ENCODE measurements at places on chromosomes 13 and 19.

- no peak for DNase-seq
Measured at GRCh38 chr13:49622174-49622946, 5.9 kb upstream of the ARL11 start.

DNA sequence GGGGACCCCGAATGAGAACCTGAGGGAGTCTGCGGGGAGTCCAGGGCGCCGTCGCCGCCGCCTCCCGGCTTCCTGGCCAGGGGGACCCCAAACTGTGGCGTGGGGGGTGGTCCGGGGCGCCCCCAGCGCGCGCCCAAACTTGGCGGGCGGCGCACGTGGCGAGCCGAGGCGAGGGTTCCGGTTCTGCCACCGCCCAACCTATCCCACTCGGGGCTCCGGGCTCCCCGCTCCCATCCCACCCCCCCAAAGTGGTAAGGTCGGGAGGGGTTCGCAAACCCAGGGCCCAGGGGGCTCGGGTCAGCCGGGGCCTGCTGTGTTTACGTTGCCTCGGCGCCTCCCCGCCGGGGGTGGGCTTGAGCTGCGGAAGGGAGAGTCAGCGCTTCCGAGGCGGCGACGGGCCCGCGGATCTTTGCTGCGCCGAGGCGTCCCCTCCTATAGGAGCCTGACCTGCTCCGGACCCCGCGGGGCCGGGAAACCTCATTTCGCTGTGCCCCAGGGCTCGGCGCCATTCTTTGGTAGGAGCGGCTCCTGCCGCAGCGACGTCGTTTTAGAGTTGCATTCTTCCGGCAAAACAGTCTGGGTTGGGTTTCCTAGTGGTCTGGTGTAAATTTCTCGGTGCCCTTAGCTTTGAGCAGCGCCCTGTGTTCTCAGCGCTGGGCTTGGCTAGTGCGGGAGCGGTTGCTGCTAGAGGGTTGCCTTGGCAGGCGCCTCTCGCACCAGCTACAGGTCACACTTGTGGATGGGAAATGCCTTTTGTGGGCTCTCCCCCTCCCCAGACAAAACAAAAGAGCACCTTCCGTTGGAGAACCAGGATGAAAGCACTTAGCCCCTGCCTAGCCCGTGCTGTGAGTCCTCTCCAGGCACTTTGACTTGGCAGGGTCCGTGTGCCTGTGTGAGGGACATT, 1.2 kb downstream of the DAZAP1 start:
- peak; percentile 63 for DNase-seq

DNA sequence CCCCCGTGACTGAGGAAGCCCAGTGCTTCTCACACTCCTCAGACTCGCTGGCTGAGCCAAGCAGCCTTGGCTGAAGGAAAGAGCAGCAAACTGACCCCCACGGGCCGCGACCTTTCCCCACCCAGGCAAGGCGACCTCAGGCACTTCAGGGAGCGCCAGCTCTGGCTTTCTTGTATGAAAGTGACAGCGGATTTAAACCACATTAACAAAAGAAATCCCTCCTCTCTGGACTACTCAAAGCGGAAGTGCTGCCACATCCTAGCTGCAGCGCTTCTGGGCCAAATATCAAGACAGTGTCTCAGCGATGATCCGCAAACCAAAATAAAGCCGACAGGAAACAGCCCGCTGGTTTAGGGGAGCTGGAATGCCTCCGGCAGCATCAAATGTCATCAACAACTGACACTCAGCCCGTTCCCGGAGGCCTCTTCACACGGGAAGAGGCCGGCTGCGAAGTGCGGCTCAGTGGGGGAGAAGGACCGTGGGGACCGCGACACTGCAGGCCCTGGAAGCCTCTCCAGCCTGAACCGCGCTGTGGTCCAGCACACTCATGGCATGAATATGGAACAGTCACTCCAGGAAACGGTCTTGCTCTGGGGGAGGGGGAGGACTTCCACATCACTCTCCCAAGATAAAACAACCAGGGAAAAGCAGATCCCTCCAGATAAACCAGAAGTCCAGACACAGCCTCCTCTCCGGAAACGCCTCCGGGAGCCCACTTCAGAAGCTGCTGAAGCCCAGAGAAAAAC, 1.4 kb downstream of the RASA3 start:
- DNase-seq = peak; percentile 61

GRCh38 chr13:100597253-100597652, 8.7 kb upstream of the GGACT start:
- no peak for DNase-seq

DNA sequence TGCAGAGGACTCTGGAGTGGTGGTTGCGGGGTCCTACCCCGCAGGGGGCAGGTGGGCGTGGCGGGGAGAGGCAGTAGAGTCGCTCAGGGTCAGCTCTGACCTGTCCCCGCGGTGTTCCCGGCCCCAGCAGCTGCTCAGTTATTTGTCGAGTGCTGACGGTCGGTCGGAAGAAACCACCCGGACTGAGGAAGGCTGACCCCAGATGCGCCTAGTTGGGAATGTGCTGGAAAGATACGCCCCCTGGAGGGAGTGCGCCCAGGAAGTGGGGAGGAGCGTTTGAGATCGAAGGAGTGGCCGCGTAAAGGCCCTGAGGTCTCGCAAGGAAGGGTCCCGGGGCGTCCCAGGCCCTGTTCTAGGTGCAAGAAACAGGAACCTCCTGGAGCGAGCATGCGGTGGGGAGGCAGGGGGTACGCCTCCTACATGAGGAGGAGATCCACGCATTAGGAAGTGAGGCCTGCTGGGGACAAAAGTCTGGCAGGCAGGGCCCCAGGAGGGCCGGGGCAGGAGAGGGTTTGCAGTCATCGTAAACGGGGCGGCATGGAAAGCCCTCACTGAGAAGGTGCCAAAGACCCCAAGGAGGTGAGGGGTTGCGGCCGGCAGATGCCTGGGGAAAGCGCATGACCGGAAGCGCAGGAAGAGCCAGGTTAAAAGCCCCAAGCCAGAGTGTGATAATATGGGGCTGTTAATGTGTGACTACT, 9.2 kb downstream of the CCDC8 start:
- DNase-seq = no peak

DNA sequence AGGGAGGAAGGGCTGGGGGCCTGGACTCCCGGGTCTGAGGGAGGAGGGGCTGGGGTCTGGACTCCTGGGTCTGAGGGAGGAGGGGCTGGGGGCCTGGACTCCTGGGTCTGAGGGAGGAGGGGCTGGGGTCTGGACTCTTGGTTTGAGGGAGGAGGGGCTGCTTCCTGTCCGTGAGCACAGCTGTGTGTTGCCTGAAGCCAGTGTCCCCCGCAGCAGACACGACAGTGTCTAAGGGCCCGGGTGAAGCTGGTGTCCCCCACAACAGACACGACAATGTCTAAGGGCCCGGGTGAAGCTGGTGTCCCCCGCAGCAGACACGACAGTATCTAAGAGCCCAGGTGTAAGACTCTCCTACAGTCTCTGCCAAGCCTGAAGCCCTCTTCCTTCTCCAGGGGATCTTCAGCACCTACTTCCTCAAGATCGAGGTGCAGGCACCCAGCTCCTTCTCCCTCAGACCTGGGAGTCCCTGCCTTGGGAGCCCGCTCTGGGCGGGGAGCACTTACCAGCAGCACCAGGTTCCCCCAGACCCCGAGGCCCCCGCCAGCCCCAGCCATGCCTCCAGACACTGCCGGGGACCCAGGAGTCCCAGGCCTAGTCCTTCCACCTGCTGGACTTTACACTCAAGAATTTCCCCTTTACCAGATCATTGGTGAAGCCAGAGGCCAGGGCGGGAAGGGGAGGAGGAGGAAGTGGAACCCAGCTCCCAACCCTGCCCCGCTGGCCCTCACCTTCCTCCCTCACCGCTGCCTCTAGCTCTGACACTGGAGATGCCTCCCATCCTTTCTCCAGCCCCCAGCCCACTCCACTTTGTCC, at the start of gene PTPRH:
Gene PTPRH (minus strand): TSS at position 622 of the 813 bp plus-strand sequence. CDS start 68 bp downstream, at position 554.
- DNase-seq = no peak

DNA sequence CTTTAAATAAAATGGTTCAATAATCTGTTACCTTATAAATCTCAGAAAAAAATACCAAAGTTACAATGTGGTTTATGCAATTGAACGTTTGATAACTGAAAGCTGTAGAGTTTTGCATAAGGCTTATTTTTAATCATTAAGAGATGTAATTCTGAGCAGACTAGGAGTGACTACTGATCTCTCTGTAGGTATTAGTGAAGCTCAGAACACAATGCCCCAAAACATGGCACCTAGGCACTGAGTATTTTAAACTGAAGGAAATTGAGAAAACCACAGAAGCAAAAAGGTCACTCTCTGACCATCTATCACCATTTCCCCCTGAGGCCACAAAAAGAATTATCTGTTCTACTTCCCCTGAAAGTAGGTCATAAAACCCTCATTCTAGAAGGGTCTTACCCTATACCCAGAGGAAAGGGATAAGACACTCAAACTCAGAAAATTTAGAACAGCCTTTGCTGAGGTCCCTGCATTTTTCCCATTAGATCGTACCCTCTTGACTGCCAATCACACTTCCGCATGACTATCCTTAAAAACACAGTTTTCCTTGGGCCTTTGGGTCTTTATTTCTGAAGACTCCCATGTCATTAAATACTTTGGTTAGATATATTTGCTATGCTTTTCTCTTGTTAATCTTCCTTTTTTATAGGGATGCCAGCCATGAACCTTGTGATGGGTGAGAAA, 158.1 kb downstream of the PCDH9 start:
- DNase-seq = no peak

DNA sequence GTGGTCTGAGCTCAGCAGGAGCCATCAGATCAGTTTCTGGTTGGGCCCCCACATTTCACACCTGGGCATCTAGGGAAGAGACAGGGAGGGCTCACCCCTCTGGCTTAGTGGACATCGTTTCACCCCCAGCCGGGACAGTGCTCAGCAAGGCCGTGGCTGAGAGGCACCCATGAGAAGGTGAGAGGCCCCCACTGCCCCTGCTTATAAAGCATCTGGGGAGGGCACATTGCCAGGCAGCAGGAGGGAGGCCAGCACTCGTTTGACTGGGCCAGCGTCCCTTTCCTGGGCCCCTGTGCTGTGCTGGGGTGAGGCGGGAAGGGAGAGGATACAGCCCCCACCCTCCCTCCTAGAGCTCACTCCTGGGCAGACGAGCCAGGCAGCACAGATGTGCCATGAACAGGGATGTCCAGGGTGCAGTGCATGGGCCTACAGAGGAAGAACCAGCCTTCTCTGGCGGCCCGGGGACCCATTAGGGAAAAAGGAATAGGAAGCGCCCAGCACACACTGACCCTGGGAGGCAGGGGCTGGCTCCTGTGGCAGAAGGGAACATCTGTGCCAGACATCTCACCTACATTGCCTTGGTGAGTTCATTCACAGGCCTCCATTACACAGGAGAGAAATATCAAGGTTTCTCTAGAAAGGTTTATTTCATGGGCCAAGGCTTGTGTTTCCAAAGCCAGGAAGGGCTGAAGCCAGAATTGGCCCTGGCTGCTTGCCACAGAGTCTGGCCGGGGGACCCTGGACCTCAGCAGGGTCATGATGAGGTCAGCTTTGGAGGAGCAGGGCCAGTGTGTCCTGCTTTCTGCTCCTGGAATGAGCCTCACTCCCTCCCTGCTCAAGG, 7.7 kb downstream of the AP1M1 start:
- DNase-seq = no peak

DNA sequence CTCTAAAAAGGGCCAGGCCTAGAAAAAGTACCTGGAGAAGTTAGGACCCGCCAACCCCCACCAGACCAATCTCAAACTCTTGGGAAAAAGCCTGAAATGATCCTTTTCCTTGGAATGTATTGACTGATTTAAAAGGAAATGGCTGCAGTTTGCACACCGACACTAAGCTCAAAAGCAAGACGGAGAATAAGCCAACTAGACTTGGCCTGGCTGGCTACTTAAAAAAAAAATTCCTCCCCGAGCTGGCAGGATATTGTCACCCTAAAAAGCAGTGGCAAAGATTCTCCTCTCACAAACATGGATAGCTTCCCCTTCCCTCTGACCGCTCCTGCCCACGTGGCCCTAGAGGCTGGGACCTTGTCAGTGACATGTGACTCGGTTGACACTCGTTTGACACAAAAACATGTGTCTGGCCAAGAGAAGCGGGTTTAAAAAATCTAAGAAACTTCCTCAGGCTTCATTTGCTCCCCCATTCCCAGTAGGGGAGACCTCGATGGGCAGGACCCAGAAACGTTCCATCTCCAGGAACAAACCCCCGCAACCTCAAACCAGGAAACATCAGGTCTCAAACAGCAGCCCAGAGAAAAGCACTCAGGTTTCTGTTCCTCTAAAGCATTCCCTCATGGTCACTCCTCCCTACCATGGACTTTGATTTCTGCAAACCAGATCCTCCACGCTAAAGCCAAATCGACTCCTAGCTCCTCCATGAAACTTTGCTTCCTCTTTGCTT, 1.3 kb downstream of the RFX1 start:
- no peak for DNase-seq

All from stimulated activated CD4-positive, alpha-beta T cell treated with anti-CD3 and anti-CD28 coated beads, Interleukin-4, amount 100 ng/mL, for 24 hours (primary cell).